ENCODE measurements at places on chromosomes 2 and 18. TPM values are rescaled to one million over a fixed set of nuclear protein-coding genes. Genes with fewer than 3 reads are reported as not detected.

DNA sequence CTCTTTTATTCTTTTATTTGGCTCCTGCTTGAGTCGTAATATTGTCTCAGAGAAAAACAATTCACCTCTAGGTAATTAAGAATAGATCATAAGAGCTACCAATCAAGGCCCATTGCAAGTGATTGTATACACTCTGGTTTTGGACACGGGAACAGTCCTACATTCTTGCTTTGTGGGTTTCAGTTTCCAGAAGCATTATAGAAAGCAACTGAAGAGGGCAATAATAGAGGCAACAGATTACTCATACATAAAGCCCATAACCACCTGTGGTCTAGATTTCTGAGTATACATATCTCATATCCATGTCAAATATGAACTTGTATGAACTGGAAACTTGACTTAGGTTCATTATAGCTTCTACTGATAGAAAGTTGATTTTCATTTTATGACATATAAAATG lies 65.4 kb downstream of the DIS3L2 start:
- no peak for DNase-seq

GRCh38 chr2:22209545-22209944 lies 1085.8 kb downstream of the TDRD15 start:
- no peak for DNase-seq

LHCGR gene
- not detected for total RNA-seq

DNA sequence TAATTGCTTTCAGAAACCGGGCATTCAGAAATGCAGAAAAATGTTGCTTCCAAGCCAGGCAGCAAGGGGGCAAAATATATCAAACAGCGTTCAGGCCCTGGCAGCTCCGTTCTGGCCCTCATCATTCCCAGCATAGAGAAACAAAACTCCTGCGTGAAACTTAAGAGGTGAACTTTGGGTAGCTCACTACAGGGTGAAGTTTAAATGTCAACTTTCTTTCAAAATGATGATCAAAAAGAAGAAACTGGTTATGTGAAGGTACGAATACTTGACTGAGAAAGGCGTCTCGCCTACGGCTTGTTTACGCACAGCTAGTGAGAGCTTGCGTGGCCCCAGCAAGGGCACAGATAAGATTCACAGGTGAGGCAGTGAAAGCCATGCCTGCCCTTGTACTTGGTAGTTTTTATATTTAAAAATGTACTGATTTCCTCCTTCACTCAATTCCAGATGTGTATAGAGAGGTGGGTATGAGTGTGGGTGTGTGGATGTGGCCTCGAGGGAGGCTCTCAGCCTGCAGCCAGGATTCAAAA lies 127.5 kb downstream of the NFATC1 start:
- DNase-seq = no peak

CIB4 gene
- 0.61 TPM for total RNA-seq

Measured in uterus (tissue), 4 donors.